ENCODE measurements at places on chromosomes 3 and 15.

DNA sequence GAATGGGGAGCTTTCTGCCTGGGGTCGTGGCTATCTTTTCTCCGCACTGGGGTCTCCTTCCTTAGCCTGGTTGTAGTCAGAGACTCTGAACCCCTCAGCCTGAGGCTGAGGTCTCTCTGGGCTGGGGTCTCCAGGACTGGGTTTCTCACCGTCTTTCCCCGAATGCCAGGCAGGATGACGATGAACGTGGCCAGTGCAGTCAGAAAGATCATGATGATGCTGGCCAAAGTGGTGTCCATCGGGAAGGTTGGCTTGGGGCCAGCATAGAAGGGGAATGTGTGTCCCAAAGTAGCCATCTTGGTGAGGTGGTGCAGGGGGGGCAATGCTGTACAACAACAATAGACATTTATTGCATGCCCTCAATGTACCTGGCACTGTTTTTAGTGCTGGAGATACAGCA is 7.0 kb downstream of the DUOXA1 start:
- no peak for DNase-seq

GRCh38 chr3:86991840-86992435 is 989 bp upstream of the VGLL3 start:
- peak; percentile 41 for DNase-seq

- peak; percentile 39 for DNase-seq
Measured at GRCh38 chr3:62876064-62876463, 848 bp upstream of the CADPS start.

- no peak for DNase-seq
Measured at GRCh38 chr15:100939791-100940190, 20.6 kb downstream of the LRRK1 start.

DNA sequence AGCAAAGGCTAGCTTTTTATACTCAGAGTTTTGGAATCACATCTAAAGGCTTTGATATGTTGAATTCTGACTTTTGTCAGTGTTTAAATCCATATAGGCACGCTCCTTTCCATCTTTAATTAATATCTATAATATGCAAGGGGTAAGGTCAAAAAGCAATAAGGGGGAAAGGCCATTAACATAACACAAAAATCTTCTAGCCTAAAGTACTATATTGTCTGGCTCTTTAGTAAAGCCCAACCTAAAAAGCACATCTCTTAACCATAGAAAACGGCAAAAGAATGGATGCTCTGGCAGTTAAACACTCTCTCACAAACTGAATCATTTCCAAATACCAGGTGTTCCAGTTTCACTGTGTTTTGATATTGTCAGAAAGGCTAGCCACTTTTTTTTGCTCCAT is 76.4 kb downstream of the EFL1 start:
- DNase-seq = no peak

DNA sequence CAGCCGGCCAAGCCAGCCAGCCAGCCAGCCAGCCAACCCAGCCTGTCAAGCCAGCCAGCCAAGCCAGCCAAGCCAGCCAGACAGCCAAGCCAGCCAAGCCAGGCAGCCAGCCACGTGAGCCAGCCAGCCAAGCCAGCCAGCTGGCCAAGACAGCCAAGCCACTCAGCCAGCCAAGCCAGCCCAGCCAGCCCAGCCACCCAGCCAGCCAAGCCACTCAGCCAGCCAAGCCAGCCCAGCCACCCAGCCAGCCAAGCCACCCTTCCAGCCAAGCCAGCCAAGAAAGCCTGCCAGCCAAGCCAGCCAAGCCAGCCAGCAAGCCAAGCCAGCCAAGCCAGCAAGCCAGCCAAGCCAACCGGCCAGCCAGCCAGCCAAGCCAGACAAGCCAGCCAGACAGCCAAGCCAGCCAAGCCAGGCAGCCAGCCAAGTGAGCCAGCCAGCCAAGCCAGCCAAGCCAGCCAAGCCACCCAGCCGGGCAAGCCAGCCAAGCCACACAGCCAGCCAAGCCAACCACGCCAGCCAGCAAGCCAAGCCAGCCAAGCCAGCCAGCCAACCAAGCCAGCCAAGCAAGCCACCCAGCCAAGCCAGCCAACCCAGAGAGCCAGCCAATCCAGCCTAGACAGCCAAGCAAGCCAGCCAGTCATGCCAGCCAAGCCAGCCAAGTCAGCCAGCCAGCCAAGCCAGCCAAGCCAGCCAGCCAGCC is 199.5 kb downstream of the GOLGA6L6 start:
- DNase-seq = peak; percentile 42

GRCh38 chr15:68559345-68560310 is 19.2 kb upstream of the CORO2B start:
- peak; percentile 57 for DNase-seq

DNA sequence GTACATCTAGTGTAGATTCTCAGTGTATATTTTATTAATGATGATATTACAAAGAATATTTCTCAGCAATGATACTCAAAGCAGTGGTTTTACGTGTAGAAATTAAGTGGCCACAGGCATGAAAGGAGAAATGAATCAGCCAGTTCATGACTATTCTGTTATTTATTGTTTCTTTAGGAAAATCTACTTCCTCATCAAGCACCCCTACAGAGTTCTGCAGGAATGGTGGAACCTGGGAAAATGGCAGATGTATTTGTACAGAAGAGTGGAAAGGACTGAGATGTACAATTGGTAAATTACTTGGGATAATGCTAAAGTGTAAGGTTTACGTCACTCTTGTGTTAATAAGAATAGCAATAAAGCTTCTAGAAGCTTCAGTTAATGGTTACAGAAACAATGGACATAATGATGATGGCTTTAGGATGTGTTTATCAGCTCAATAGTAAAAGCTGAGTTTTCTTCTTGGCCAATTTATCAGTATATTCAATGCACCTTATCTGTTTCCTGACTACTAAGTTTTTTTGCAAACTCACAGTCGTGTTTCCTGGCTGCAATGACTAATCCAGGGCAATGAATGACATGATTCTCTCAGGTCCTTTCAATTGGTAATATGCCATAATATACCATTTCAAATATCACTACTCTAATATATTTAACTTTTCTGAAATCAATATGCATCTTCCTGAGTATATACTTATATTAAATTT is 20.2 kb downstream of the ADGRG7 start:
- peak; percentile 32 for DNase-seq

DNA sequence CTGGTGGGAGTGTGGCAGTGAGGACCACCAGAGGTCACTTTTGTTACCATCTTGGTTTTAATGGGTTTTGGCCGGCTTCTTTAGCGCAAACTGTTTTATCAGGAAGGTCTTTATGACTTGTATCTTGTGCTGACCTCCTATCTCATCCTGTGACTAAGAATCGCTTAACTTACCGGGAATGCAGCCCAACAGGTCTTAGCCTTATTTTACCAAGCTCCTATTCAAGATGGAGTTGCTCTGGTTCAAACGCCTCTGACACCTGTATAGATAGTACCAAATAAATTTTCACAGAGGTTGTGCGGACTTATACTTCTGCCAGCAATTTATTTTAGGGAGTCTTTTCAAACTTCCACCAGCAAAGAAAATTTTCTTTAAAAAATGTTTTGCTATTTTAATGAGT is 13.6 kb upstream of the SLCO3A1 start:
- DNase-seq = no peak

DNA sequence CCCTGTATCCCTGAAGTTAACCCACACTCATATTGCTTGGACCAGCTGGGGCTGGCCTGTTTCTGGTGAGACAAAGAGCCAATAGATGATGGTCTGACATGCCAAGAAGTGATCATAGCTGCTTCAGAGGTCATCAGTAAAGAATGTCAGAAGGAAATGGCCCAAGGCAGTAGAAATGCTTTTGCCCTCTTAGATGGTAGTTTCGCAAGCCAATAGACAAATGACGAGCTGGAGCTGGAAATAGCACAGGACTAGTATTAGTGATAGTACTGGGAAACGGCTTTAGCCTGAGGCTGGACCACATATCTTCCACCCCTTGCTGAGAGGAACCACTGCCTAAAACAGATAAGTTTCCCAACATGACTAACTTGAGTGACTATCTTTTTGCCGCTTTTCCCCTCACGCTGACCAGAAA is 176.1 kb upstream of the THBS1 start:
- peak; percentile 98 for DNase-seq

- DNase-seq = peak; percentile 24
Measured at GRCh38 chr15:74613089-74613952, 2.3 kb upstream of the CLK3 start.
